Activated T-cell treated with anti-CD3 and anti-CD28 coated beads for 4 hours (primary cell): ENCODE measurements at places on chromosomes 11 and 22.

DNA sequence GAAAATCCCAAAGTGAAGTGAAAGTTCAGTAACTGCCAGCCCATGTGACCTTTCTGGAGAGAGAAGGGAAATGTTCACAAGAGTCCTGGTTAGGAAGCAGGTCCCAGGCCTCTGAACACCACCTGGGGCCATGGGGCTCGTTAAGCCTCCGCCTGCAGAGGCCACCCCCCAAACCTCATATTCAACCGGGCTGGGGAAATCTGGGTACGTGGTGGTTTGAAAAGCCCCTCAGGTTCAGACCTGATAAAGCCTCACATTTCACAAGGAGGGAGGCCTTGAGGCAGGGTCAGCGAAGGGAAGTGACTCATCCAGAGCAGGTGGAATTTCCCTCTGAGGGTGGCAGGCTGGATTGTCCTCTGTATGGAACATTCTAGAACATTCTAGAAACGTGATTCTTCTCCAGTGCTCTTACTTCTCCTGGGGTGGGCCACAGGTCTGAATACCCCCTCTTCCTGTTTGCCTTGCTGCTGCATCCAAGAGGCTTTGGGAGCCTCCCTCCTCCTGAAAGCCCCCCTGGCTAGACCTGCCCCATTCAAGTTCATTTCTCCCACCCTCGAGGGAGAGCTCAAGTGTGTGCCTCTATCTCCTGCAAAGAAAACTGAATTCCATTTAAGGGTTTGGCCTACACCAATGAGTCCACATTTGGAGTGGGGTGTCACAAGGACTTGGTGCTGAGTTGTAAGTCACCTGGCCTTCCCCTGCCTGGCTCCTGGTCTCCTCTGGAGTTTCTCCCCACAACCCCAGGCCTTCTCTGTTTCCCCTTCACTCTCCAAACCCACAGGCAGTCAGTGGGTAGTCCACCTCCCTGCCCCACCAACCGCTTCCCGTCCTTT is 6.3 kb downstream of the FXYD2 start:
- no peak for DNase-seq

GRCh38 chr22:22836635-22837034 is 51.0 kb upstream of the IGLL5 start:
- no peak for DNase-seq

GRCh38 chr22:48858121-48858520 is 969.6 kb downstream of the BRD1 start:
- DNase-seq, result no peak

- no peak for DNase-seq
These were observed 56.7 kb downstream of the TIMP3 start for GRCh38 chr22:32858121-32858703.

- no peak for DNase-seq
These were observed 2.6 kb downstream of the GDPD5 start for GRCh38 chr11:75523189-75523588.

- no peak for DNase-seq
These were observed 14.0 kb downstream of the RPS6KA4 start for GRCh38 chr11:64372802-64373597.
